ENCODE measurements at places on chromosomes 2 and 18.

GRCh38 chr2:61011678-61012077 is 5.8 kb upstream of the PEX13 start:
- DNase-seq: no peak

DNA sequence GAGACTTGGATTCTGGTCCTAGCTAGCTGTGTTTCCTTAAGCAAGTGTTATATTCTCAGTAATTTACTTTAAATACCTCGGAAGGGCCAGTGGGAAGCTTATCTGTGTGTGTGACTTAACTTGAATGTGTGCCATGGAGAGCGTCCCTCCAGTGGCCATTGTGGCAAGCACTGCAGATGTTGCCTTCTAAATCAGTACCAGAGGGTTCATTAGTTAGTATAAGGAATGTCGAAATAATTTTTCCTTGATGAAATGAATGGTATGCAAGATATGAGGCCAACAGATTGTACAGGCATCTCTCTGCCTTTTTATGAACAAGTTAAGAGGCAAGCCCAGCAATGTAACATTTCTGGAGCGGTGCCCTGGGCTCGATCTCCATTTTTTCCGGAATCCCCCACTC is 52.0 kb downstream of the FBXO36 start:
- no peak for DNase-seq

- DNase-seq: no peak
Measured at GRCh38 chr2:48450936-48451602, 78.9 kb upstream of the STON1 start.

DNA sequence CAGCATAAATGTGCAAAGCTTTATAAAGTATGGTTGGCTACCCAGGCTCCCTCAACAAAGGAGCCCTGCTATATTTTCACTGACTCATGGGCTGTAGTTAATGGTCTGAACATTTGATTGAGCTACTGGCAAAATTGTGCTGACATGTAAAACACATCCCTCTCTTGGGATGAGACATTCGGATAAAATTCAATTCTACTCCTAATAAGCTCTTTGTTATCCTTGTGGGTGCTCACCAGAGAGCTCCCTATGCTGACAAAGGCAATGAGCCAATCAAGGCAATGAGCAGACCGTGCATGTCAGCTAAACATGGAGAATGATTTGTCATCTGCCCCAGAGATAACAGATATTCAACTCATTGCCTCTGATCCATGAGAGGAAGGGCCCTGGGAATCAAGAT is 27.7 kb downstream of the SERPINB8 start:
- DNase-seq: no peak

DNA sequence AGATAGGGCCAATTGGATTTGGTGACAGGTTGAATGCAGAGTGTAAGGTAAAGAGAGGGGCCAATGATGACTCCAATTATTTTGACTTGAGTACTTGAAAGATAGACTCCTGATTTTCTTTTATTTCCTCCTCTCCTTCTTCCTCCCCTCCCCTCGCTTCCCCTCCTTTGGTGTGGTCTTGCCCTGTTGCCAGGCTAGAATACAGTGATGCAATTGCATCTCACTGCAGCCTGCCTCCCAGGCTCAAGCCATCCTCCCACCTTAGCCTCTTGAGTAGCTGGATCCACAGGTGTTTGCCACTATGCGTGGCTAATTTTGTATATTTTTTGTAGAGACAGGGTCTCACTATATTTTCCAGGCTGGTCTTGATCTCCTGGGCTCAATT is 2.3 kb downstream of the DGUOK start:
- no peak for DNase-seq

DNA sequence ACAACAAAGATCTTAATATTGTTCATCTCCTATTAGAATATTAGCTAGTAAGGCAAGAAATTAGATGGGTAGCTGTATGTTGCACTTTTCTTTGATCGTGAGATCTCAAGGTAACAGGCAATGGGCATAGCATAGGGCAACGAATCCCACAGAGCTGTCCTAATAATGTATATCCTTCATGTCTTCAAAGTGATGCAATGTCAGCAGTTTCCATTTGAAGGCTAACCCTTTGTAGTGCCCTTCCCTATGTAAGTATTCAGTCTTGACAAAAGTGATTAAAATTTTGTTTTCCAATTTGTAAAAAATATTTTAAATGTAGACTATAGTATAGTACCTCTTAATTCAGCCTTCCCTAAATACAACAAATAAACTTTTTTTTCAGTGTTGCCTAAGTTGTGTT is 112.5 kb downstream of the PKP4 start:
- DNase-seq: no peak

DNA sequence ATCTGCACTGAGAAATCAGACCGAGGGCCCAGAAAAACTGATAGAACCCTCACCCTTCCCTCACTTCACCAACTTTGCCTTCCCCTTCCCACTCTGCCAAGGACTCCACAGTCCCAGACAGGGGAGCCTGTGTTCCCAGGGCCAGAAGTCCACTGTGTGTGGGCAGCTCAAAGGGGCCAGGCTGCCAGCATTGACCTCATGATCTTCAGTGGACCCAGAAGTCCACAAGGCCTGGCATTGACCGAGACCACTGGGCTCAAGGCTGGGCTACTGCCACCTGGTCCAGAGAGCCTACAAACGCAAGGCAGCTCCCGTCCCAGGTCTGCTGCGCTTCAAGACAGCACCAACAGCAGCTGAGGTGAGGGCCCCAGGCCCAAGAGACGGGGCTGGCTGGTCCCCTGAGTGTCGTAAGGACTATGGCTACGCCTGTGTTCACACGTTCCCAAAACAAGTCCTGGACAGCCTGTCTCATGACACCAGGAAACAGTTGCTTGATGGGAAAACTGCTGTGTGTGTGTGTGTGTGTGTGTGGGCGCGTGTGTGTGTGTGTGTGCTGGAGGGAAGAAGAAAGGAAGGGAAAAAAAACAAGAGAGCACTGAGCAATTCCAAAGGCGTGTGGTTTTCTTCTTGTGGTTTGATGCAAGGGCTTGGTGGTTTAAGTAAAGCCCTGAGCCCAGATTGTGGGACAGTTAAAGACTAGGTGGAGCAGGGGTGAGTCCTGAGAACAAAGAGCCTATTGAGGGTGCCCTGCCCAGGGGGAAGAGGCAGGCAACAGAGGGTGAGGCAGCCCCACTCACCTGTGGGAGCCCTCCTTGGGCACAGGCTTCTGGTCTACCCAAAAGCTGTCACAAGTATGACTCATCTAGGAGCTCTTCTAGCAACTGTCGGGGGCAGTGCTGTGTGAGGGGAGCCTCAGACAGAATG is 46.6 kb upstream of the ZBTB7C start:
- no peak for DNase-seq

GRCh38 chr2:173989884-173990215 is 24.7 kb upstream of the SP3 start:
- no peak for DNase-seq

GRCh38 chr2:88011011-88011410 is 5.3 kb downstream of the RNU2-63P start:
- no peak for DNase-seq

DNA sequence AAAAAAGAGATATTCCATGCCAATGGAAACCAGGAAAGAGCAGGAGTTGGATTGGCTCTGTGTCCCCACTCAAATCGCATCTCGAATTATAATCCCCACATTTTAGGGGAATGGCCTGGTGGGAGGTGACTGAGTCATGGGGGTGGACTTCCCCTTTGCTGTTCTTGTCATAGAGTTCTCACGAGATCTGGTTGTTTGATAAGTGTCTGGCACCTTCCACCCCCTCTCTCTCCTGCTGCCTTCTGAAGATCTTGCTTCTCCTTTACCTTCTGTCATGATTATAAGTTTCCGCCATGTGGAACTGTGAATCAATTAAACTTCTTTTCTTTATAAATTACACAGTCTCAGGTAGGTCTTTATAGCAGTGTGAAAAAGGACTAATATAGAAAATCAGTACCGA is 355.6 kb downstream of the NBAS start:
- no peak for DNase-seq

GRCh38 chr2:36367486-36367885 is 11.9 kb downstream of the CRIM1 start:
- no peak for DNase-seq

- DNase-seq: peak; percentile 79
Measured at GRCh38 chr2:197628043-197628500, 47.3 kb downstream of the RFTN2 start.

GRCh38 chr2:196480653-196481323 is 158.7 kb upstream of the CCDC150 start:
- DNase-seq: no peak

DNA sequence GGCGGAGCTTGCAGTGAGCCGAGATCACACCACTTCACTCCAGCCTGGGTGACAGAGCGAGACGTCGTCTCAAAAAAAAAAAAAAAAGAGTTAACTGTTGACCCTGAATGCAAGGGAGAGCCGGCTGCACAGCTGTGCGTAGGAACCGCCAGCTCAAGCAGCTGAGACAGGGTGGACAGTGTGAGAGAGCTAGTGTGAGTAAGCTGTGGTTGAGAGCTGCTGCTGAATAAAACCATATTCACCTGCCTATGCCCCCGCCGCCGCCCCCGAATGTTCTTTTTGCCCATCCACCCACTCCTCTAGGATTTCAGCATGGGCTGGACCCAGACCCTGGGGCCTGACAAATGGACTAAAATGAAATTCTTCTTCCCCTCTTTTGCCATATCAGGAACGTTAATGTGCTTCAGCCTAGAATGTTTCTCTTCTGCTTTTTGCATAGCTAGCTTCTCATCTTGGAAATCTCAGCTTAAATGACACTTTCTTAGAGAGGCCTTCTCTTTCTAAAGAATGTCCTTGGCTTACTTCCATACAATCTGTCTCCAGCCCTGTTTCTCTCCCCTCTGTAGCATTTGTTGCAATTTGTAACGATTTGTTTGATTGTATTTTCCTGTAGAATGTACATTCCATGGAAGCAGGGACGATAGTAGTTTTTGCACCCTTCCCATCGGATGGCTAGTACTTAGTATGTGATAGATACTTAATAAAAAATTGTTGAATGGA is 142.7 kb downstream of the KLHL14 start:
- DNase-seq: no peak

DNA sequence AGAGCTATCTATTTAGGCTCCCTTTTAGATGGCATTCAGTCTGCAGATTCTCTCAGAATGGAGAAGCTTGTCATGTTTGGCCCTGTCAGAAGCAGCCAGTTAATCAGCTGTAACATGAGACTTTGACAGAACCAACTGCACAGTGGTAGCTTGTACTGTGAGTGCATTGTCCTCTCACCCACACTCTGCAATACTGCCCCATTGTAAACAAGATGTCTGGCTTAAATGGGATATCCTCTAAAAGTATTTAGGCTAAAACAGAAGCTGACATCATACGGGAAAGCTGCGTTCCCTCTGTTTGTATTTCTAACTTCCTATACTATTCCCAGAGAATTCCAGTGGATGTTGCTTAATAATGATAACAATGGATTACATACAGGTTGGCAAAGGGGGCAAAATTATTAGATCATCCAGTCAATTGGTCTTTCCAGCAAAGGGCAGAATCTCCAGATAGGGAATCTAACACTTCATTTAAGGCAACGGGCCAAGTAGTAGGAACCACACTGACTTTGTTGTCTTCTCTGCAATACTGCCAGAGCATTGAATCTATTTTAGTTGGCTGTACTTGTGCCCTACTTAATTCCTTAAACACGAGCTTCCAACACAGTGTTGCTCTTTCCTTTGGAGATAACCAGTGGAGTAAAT is 15.4 kb upstream of the STAT4 start:
- DNase-seq: no peak

DNA sequence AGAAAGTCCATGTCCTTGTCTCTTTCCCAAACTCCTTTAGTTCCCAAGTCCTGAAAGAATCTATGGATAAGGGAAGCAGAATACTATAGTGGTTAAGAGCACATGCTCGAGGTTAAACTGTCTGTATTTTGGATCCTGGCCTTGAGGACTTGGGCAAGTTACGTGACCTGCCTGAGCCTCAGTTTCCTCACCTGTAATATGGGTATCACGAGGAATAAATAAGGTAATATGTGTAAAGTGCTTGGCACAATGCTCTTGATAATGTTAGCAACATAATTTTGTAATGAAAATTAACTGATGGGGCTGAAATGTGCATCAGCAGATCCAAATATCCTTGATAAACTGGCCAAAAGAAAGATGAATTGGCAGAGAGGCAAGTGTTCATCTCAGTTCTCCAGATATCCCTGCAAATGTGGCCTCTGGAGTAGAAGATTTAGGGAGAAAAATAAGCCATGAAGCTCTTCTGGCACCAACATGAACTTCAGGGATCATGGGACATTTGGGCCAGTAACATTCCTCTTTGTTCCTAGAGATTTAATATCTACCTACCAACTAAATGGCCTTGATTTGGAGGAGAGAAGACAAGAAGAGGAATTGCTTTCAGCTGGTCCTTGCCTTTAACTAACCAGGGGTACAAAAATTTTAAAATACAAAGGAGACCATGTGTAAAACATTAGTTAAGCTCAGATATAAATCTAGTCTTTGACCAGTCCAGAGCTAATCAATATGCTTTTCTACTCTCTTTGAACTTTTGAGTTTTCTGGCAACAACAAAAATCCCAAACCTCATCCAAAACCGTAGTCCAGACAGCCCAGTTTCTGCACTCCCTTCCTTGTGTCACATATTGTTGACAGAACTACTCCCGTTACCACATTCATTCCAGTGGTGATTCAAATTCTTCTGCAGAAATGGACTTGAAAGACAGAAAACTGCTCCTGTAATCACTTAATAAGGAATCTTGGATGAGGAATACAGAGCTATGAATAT is 52.7 kb upstream of the EML4 start:
- no peak for DNase-seq

GRCh38 chr2:219870041-219870440 is 242.6 kb downstream of the SLC4A3 start:
- DNase-seq: no peak

DNA sequence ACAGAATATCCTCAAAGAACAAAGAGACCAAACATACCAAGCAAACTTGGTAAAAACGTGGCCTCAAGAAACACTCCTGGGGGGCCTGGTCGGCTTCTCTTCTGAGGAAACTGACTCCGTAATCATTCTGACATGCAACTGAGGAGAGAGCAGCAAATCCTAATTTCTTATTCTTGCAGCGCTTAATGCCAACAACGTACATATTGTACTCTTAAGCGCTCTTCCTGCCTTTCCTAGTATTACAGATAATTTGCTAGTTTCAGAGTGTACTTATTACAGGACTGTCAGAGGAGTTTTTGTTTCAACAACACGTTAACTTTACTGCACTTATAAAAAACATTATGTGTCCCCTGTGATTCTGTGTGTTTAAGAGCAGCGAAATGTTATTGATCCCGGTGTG is 64.9 kb downstream of the ZNF521 start:
- DNase-seq: no peak

DNA sequence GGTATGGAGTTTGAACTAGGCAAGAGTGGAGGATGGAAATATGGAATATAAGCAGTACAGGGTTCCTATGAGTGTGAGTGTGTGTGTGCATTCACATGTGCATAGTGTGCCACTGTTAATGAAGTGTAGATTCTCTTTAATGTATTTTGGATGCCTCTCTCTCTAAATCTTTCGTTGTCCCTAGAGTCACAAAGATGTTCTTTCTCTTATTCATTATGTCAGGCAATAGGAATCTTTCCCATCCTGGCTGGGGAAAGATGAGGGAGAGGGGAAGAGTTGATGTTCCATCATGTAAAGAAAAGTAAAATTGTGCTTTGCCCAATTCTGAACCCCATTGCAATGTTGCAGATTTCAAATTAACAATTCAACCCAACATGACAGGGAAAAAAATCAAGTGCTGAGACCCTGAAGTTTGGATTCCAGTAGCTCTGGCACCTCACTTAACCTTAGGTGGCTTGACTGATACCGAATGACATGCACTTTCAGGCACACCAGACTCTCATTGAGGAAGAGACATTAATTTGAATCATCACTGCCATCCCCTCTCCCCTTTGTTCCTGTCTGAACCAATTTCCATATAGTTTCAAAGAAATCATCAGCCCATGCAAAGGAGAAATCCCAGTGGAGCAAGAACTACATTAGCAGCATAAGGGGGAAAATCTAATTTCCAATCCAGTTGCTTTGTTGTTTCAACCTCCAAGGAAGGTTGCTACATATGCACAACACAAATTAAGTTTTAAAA is 28.0 kb downstream of the KLF7 start:
- no peak for DNase-seq

All from GM12878 (cell line).